Hair follicular keratinocyte (primary cell): ENCODE measurements at places on chromosomes 4 and X. TPM values are rescaled to one million over a fixed set of nuclear protein-coding genes. Genes with fewer than 3 reads are reported as not detected.

SH3BGRL gene
- 40.6 and 65.4 TPM in 2 replicates for total RNA-seq

CDS1 gene
- total RNA-seq = 17.8 and 20.6 TPM in 2 replicates

CYTL1 gene
- total RNA-seq = 0.55 TPM in 1 of 2 replicates, not detected in the other

DCAF12L2 gene
- total RNA-seq = not detected in 2 replicates

TMEM35A gene
- total RNA-seq = not detected in 2 replicates
